ENCODE measurements at places on chromosomes 3 and 15. TPM values are rescaled to one million over a fixed set of nuclear protein-coding genes. Genes with fewer than 3 reads are reported as not detected.

GNAT1 gene
- total RNA-seq: not detected

GPR176 gene
- total RNA-seq: 4.6 TPM

C3orf49 gene
- not detected for total RNA-seq

HIGD2B gene
- total RNA-seq: not detected

TMEM108 gene
- total RNA-seq: 15.4 TPM

AGBL1 gene
- 6.5 TPM for total RNA-seq

SHC4 gene
- total RNA-seq: 0.32 TPM

CCDC71 gene
- 22.1 TPM for total RNA-seq

- no peak for DNase-seq
Observed at GRCh38 chr15:34603095-34603494, 19.6 kb upstream of the GOLGA8B start.

DNA sequence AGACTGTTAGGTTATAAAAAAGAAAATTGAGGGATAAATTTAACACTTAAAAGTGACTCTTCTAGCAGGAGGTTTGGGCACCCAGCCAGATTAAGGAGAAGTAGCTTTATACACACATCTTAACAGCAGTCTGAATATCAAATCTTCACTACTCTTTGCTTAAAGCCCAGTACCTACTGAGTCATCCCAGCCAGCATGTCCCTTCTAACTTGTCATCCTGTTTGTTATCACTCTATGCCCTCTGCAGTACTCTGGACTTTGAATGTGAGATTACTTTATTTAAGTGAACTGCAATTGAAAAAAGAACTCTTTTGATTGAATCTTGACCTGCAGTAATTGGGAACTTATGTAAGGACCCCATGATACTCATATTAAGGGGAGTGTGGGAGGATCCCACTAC is 77.6 kb downstream of the FHIT start:
- no peak for DNase-seq

GRCh38 chr15:29133791-29134190 is 135.8 kb downstream of the NSMCE3 start:
- no peak for DNase-seq

DNA sequence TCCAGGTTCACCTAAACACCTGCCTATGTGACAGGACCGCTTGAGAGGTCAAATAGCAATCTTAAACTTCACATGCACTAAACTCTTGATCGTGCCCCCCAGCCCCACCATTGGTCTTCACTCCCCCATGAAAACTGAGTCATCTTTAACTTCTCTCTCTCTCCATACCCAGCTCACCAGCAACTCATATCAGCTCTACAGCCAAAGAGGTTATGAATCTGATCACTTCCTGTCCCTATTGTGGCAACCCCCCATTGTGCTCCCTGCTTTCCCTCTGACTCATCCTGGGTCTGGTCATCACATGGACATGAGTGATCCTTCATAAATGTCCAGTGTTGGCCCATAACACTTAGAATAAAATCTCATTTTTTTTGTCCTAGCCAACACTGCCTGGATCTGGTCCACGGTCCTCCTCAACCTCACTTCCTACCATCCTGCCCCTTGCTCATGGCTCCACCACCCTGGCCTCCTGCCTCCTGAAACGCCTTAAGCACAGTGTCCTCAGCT is 103.4 kb upstream of the HACD2 start:
- no peak for DNase-seq

DNA sequence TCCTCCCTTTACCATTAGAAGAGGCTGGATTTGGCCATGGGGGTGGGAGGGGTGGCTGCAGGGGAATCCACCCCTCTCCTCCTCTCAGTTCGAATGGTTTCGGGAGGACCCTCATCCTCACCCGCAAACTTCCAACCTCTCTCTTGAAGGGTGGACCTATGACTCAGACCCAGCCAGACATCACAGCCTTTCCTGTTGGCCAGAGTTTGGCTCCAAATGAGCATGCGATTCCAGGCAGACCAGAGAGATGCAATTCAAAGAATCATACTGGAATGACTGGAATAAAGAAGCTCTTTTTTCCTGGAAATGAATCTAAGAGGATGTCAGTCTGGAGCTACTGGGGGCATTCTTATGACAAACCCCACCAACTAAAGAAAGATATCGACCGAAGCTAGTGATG is 516.7 kb upstream of the MDFIC2 start:
- no peak for DNase-seq

DNA sequence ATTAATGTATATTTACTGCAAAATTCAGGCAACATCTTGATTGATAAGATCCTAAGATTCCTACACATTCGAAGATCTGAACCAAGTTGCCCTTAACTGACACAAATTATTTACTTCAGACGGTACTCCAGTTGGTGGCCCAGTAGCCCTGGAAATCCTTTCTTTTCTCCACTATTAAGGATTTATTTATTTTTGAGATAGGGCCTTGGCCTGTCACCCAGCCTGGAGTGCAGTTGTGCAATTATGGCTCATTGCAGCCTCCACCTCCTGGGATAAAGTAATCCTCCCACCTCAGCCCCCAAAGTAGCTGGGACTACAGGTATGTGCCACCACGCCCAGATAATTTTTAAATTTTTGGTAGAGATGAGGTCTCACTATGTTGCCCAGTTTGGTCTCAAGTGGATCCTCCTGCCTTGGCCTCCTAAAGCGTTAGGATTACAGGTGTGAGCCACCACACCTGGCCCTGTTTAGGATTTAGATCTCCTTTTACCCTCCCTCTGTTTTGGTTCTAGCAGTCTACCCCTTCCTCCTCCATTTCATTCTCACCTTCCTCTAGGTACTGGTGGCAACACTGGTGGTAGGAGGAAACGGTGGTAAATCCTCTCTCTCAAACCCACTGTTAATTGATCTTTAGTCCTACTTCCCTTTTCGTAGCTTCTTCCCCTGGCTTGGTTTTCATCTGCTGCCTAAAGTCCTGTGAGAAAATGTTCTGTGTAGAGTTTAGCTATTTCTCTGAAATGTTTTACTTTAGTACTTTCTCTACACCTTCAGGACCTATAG is 12.7 kb upstream of the ZNF609 start:
- DNase-seq: no peak

GRCh38 chr15:42094512-42094963 is at the start of gene PLA2G4D:
TSS of gene PLA2G4D (minus strand) at chr15:42094562. CDS start at chr15:42094459, 103 bp downstream.
- peak; percentile 84 for DNase-seq

DNA sequence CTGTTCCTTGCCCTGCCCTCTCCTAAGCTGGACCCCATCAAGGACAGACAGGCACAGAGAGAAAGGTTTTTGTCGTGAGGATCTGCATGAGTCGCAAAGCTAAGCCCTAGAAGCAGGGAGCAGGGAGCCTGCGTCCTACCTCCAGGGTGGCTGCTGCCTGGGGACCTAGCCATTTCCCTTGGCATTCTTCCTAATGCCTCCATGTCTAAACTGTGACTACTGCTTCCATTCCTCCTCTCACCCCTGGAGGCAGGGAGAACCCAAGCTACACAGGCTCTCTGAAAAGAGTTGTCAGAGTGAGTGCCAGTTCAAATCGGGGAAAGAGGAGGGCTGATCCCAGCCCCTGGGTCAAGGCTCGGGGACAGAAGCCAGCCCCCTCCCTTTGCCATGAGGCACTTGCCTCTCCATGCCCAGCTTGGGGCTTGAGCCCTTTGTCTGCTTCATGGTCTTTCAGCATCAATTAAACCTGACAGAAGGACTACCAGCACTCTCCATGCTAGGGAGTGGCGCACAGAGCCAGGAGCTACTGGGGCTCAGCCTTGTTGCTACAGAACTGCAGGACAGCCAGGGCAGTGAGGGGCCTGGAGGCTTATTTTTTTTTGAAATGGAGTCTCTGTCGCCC is 2.4 kb downstream of the GCHFR start:
- no peak for DNase-seq

- DNase-seq: no peak
Observed at GRCh38 chr15:81596159-81596865, 222.3 kb upstream of the TMC3 start.

DNA sequence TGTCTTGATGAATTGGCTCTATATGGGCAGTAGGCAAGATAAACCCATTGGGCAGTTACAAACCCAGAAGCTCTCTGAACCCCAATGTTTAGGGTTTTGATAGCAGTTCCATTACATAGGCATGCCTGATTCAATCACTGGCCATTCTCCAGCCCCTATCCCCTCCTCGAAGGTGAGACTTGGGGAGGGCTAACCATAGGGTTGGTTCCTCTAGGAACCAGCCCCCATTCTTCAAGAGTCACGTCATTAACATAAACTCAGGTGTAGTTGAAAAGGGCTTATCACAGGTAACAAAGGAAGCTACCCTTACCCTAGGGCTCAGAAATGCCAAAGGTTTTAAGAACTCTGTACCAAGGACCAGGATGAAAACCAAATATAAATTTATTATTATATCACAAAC is 353.1 kb downstream of the ERC2 start:
- DNase-seq: no peak

- DNase-seq: no peak
Observed at GRCh38 chr3:61997101-61997500, 376.2 kb downstream of the FEZF2 start.

DNA sequence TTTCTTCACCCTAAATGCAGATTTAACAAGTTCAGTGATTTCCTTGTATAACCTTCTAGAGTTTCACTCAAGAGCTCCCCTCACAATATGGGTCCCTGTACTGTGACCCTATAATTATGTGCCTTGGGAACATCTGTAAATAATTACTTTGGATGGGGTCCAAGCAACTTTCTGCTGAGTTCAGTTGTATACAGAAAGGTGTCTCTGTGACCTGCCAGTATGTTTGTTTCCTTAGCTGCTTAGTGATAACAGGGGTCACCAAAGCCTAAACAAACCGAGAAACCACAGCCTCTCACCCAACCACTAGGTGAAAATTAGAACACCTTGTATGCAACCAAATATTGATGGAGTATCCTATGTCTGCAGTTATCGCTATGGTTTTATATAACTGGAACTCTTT is 29.8 kb upstream of the SLC25A36 start:
- no peak for DNase-seq

DNA sequence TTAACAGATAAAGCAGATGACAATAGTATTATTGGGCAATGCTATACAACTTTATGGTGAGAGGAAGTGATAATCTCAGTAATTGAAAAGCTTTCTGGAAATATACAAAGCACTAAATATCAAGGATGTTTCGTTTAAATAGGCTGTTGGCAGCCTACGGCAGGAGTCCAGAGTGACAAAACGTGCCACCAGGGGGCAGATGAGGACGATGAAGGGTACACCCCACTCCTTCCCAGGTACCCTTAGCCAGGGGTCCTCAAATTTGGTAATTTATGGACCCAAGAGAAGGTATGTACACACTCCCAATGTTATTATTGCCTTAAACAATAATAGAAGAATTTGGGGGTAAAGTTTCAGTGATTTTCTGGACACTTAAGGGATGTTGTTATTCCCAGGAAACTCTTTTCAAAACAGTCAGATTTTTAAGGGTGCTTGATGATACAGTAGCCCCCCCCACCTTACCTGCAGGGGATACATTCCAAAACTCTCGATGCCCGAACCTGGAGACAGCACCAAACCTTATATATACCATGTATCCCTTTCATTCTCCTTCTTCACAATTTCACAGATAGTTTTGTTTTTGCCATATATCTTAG is 1.4 kb upstream of the MAGEL2 start:
- DNase-seq: no peak

Data from upper lobe of right lung (tissue), 1 donor.